NCI-H1092 (cell line): ENCODE measurements at places on chromosomes 16 and 17.

- DNase-seq = no peak
Measured at GRCh38 chr17:39761861-39762496, 24.2 kb downstream of the GRB7 start.

DNA sequence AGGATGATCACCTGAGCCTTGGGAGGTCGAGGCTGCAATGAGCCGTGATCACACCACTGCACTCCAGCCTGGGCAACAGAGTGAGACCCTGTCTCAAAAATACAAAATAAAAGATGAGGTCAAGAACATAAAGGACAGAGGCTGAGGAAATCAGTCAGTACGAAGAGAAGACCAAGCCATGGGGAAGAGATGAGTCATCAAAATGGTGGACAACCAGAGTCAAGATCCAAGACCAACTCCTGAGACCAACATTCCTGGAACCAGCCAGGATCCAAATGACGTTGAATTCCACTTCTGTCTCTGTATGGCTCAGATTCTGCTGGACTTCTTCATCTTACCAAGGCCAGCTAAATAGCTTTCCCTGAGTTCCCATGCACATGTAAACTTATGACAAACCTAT is 44.8 kb upstream of the NOG start:
- DNase-seq = no peak

- no peak for DNase-seq
Measured at GRCh38 chr17:77321649-77322513, 181.1 kb downstream of the SEC14L1 start.

- no peak for DNase-seq
Measured at GRCh38 chr17:68646626-68647526, 45.7 kb upstream of the FAM20A start.

GRCh38 chr17:35878361-35878760 is 1.8 kb downstream of the CCL5 start:
- DNase-seq = no peak

DNA sequence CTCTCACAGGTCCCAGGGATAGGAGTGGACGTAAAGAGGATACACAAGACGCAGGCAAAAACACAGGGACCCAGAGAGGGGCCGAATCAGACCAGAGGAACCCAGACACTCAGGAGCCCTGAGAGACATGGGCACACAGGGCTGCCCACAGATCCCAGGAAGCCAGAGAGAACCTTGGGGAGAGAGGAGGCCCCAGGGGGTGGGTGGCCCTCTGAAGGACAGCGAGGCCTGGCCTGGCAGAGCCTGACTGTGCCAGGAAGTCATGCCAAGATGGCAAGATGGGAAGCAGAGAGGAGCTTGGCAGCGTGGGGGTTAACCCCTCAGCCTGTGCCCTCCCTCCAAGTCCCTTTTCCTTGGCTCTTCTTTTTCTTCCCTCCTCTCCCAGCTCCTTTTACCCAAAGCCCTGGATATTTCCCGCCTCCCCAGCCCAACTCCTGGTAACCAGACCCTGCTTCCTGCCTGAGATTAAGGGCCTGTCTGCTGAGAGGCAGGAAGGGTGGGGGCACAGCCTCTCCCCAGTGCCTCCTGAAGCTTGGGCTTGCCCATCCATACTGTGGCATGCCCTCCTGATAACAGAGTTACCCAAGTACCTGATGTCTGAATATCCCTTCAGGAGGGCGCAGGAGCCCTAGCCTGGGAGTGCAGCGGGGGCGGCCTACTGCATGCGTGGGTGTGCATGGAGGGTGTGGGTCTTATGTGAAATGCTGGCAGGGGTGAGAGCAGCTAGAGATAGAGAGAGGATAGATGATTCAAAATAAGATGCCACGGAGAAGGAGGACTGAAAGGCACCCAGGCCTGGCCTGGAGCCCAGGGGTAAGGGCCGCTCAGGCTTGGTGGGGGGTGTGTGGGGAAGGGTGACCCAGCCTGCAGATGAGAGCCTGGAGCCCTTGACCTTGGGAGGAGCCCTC is 6.0 kb upstream of the TBX21 start:
- DNase-seq = no peak

GRCh38 chr17:546456-546855 is 168.2 kb downstream of the VPS53 start:
- no peak for DNase-seq

DNA sequence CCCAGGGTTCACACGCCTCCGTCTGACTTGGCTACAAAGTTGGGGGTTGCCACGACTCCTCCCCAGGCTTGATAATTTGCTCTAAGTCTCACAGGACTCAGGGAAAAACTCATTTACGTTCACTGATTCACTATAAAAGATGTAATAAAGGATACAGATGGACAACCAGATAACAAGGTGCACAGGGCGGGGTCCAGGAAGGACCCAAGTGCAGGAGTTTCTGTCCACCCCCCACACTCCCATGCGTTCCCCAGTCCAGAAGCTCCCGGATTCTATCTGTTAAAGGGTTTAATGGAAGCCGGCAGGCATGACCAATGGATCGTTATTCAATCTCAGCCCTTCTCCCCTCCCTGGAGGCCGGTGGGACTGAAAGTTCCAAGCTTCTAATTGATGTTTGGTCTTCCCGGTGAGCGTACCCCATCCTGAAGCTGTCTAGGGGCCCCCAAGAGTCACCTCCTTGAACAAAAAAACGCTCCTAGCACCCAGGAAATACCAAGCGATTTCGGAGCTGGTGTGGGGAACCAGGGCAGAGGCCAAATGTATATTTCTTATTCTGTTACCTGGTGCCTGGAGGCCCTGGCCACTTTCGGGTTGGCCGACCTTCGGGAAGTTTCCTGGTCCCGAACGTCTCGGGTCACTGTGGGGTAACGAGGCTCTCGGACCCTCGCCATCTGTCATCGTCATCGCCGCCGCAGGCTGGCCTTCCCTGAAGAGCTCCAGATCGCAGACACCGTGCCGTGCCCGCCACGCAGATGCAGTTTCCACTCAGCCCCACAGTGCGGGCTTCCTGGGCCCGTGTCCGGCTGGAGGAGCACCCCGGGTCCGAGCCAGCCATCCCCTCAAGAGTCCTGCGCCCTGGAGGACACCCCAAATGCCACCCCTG is 13.5 kb upstream of the METRNL start:
- no peak for DNase-seq
